ENCODE measurements at places on chromosomes 2 and 18.

- peaks cover 9% of the 10 kb centered on the region for H3K4me1 ChIP-seq
- peaks cover 6% of the 10 kb centered on the region for H3K27me3 ChIP-seq
- no peak for DNase-seq
- H3K36me3 ChIP-seq, result no peaks in the 10 kb centered on the region
- no peak overlapping the region for H3K27ac ChIP-seq
Measured at GRCh38 chr2:36190097-36190496, 165.5 kb upstream of the CRIM1 start.

DNA sequence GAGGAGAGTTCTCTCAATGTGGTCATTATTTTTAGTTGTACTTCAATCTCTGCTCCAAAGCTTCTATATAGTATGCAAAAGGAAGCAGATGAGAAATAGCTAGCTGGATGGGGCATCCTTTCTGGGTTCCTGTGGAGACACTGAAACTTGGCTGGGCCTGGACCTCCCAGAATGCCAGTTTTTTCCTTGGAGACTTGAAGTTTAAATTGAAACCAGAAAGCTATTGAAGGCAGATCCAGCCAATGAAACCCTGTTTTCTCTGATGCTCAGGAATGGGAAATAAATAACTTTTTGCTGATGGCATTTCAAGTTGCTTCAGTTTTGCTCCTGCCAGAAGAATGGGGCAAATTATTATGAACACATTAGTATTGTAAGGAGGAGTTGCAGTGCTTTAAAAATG is 2.9 kb downstream of the SETBP1 start:
- no peak overlapping the region for H3K4me3 ChIP-seq
- no peak overlapping the region for H3K27ac ChIP-seq
- H3K4me1 ChIP-seq, result peaks cover 28% of the 10 kb centered on the region
- H3K27me3 ChIP-seq, result peaks cover 6% of the 10 kb centered on the region

GRCh38 chr18:25298853-25299274 is 53.1 kb downstream of the ZNF521 start:
- H3K4me3 ChIP-seq, result no peak overlapping the region
- DNase-seq, result no peak
- H3K4me1 ChIP-seq, result no peaks in the 10 kb centered on the region
- H3K36me3 ChIP-seq, result peaks cover 6% of the 10 kb centered on the region

- H3K4me1 ChIP-seq, result no peaks in the 10 kb centered on the region
- DNase-seq, result no peak
- no peak overlapping the region for H3K27ac ChIP-seq
- no peak overlapping the region for H3K4me3 ChIP-seq
- H3K27me3 ChIP-seq, result peaks cover 3% of the 10 kb centered on the region
Measured at GRCh38 chr2:108145557-108146326, 94.0 kb upstream of the SULT1C3 start.

Measured in type B pancreatic cell (in vitro differentiated cells).